NCI-H774 (cell line): ENCODE measurements at places on chromosomes 16 and 17.
A peak's percentile ranks its signal among the peaks of the same experiment; 100 is the strongest.

- DNase-seq, result no peak
These were observed 91.8 kb downstream of the ASIC2 start for GRCh38 chr17:33201283-33201682.

DNA sequence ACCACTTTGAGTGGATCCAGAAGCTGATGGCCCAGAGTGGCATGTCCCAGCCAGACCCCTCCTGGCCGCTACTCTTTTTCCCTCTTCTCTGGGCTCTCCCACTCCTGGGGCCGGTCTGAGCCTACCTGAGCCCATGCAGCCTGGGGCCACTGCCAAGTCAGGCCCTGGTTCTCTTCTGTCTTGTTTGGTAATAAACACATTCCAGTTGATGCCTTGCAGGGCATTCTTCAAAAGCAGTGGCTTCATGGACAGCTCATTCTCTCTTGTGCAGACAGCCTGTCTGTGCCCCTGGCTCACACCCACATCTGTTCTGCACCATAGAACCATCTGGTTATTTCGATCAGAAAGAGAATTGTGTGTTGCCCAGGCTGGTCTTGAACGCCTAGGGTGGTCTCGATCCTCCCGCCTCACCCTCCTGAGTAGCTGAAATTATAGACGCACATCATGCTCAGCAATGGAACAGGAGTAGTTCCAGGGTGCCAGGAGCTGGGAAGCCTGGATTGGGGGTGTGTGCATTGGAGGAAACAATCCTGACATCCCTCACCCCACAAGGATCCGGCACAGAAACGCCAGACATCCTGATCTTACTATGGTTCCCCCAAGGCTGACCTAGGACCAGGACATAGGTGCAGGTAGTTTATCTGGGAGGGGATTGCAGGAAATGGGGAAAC is 4.6 kb downstream of the PRSS21 start:
- DNase-seq, result no peak

- DNase-seq, result no peak
These were observed 70.8 kb downstream of the ABR start for GRCh38 chr17:1108765-1109605.

DNA sequence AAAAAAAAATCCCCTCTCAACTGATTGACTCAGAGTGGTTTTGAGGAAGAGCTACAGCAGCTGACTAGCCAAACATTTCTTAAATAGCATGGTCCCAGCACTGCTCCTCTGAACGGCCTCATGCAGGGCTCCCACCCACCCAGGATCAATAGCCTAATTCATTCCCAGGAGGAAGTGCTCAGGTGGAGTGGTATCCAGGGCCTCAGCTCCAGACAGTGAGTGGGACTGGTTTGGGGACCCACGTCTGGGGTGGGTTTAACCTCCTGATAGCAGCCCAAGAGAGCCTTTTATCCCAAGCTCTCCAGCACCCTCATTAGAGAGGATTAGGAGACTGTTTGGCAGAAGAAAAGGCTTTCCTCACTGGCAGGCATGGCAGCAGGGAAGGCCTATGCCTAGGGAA is 68.5 kb upstream of the CDH5 start:
- DNase-seq, result no peak

- no peak for DNase-seq
These were observed 3.7 kb upstream of the MSRB1 start for GRCh38 chr16:1946495-1947368.

- DNase-seq, result no peak
These were observed 4.0 kb downstream of the CA10 start for GRCh38 chr17:52154466-52154865.

DNA sequence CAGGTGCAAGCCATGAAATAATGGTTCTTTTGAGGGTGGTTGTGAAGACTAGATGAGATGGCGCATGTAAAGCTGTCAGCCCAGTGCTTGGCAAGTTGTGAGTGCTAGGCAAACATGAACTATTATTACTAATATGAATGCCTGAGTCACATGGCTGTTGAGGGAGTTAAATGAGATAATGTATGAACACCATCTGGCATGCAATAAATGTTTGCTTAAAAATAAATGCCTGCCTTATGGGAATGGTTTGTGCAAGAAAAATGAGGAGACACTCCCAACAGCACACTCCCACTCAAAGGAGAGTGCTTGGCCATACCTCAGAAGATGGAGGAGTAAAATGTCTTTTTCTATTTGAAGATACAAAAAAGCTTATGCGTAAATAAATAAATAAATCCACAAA is 3.6 kb downstream of the MAPK3 start:
- DNase-seq, result no peak

DNA sequence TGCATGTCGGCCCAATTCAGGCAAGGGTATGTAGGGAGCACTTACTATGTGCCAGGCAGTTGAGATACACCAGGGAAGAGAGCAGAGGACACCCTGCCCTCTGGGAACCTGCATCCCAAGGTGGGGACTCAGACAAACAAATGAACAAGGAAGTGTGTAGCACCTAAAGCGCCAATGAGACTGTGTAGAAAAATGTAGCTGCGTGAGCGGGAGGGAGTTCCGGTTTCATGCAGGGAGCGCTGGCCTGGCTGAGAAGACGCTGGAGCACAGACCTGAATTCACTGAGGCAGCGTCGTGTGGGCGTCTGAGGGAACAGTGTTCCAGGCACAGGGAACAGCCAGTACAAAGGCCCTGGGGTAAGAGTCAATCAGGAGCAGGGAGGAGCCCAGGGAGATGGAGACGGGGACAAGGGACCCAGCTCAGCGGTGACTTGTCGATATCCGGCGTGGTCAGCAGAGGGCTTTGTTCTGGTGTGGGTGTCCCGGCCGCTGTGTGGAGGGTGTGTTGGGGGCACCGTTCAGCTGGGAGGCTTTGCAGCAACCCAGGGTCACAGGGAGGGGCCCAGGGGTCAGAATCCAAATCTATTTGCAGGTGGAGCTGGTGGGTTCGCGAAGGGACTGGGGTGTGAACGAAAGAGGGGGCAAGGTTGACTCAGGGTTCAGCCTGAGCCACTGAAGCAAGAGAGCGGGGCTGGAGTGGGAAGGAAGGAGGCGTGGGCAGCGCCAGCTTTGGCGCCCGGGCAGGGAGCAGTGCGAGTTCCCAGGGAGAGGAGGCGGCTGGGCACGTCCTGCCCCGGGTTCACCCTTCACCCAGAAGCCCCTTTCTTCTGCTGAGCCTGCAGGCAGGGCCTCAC is 17.8 kb upstream of the OSGIN1 start:
- no peak for DNase-seq

GRCh38 chr16:78744796-78745107 is 645.3 kb downstream of the WWOX start:
- DNase-seq, result no peak

- peak; percentile 11 for DNase-seq
These were observed 4.3 kb downstream of the CAMKK1 start for GRCh38 chr17:3888343-3889171.

DNA sequence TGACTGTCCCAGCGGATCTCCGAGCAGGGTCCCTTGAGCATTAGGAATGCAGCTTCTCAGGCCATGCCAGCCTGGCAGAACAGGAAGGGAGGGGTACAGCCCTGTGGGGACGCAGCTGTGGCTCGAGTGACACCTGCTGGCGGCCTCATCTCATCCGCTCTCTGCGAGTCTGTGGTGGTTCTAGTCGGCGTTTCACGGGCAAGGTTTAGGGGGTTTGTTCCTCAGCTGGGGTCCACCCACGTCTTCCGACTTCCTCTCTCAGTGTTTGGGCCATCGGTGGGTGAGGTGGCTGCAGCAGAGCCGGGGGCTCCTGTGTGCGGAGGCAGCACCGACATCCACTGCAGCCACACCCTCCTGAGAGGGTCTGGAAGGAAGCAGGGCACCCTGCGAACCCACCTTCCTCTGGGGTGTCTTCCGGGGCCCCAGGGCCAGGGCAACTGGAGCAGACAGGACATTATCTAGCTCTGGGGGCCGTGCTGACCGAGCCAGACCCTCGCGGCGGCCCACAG is 33.3 kb downstream of the JPH3 start:
- no peak for DNase-seq

GRCh38 chr16:46688654-46689364 is at the start of gene VPS35:
Gene VPS35 (minus strand): TSS chr16:46689178. CDS start chr16:46689133, 45 bp downstream.
- DNase-seq, result peak; percentile 97

- DNase-seq, result no peak
These were observed 13.8 kb upstream of the ZNF469 start for GRCh38 chr16:88368994-88369393.

- DNase-seq, result no peak
These were observed 362.5 kb upstream of the ERCC4 start for GRCh38 chr16:13557418-13557817.

DNA sequence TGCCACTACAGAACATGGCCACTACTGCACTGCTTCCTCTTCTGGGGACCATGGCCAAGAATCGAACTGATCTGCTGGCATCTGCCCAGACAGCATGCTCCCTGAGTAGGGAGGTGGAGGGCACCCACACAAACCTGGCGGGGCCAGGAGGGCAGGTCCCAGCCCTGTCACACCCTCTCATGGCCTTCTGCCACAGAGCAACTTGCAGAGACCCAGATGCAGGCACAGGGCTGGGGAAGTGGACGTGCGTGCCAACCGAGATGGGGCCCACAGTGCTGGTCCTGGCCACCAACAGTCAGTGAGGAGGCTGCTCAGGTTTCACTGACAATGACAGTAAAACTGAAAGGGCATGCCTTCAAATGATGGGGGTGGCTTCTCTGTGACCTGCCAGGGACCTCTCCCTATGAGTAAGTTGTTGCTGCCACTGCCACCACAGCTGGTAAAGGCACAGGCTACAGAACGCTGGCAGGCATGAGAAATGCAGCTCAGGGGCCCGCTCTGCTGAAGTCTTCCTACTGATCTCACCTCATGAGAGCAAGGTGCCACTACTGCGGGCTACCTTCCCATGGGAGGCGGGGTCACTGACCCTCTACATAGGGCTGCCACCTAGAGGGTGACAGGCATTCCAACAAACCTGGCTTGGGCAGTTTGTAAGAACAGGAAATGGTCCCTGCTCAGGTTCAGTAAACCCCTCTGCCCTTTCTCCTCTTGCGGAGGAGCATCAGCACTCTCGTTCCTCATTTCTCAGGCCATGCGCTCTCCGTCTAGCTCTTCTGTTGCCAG is 15.5 kb downstream of the HIC1 start:
- no peak for DNase-seq

DNA sequence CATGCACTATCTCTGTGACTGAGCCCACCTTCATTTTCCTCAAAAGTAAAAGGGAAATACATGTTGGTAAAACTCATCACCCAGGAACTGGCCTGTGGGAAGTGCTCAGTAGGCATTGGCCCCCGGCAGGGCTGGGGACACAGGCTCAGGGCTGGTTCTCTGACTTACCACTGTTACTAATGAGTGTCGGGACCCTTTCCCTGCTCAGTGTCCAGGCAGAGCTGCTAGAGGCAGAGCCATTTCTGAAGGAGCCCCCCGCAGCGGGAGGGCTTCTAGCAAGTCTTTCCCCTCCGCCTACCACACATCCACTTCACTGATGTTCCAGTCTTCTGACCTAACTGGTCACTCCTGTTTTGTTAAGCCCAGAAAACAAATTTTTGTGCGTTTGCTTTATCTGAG is 1.7 kb upstream of the PEMT start:
- DNase-seq, result no peak

GRCh38 chr17:63805591-63805990 is 21.6 kb upstream of the PSMC5 start:
- no peak for DNase-seq

DNA sequence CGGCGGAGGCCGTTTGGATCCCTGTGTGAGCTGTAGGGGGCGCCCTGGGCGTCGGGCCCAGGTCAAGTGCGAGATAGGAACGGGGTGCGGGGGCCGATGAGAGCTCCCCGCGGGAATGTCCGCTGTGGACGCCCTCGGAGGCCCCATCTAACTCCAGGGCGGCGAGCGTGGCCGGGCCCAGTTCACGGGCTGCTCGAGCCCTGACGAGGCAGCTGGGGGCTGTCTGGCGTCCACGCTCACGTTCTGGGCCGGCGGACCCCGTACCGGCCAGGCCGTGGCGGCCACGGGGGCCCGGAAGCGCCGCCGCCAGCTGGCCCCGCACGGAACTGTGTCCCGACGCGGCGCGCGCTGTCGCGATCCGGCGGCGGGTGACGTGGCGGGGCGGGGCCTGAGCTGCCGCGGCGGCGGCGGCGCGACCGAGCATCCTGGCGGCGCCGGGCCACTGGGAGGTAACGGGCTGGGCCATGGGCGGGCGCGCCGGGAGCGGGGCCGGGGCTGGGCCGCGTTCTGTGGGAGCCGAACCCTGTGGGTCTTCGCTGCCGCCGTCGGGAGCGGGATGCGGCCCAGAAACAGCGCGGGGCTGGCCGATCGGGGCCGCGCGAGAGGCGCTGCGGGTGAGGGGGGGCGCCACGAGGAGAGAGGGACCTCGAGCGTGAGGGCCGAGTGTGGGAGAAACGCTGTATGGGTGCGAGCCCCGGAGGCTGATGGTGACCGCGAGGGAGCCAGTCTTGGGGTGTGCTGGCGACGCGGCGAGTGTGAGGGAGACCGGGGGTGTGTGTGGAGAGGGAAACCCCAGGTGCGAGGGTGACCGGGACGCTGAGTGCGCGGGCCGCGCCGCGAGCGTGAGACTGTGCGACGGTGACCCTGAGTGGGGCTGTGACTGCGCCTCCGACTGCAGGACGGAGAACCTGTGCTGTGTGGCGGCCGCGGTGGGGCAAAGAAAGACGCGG is at the start of gene SLC7A6:
Gene SLC7A6, plus strand, starts transcription at position 399 of the 950 bp plus-strand sequence. CDS start 10,201 bp downstream, outside the sequence.
- no peak for DNase-seq

GRCh38 chr17:40371261-40371929 is 6.9 kb upstream of the GJD3 start:
- peak; percentile 75 for DNase-seq
